ENCODE measurements at places on chromosomes 5 and 9.
A peak's percentile ranks its signal among the peaks of the same experiment; 100 is the strongest.

DNA sequence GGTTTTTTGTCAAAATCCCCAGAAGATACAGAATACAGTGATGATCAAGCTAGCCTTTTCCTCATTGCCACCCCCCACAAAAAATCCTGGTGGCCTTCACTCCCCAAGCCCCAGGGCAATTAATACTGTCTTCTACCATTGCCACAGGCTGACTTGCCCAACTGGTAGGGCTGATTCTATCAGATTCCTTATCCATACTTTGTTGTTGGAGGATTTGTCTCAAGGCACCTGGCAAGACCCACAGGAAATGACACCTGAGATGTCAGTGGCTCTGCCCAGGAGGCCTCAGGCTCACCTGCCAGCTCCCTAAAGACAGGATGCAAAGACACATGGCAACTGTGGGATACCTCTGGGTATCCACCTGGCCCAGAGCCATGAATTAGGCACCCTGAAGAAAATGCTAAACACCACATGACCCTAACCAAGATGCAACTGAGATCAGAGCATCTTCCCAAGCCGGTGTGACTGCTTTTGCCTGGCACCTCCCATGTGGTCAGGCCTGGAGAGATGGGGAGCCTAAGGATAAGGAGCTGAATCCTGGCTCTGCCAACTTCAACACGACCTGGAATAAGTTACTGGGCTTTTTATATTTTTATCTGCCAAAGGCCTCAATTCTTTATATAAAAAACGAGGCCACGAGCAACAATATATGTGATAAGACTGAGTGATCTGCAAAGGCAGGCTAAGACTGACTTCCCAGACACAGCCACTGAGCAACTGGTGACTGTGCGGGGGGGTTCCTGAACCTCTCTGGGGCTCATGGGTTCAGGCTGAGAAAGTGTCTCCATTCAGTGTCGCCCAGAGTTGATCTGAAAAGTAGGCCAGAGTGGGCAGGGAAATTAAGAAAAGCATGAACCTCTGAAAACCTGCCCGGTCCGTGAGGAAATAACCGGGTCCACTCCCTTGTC lies 944 bp downstream of the ATOX1 start:
- DNase-seq, result peak; percentile 14

DNA sequence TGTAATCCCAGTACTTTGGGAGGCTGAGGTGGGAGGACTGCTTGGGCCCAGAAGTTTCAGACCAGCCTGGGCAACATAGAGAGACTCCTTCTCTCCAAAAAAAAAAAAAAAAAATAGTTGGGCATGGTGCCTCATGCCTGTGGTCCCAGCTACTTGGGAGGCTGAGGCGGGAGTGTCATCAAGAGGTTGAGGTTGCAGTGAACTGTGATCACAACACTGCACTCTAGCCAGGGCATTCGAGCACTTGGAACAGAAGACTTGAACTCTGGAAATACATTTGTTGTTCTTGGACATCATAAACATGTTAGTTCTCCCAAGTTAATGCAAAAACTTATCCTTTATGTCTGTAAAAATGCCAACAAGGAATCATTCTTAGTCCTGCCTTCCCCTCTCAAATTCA lies 29.6 kb downstream of the EHMT1 start:
- no peak for DNase-seq

DNA sequence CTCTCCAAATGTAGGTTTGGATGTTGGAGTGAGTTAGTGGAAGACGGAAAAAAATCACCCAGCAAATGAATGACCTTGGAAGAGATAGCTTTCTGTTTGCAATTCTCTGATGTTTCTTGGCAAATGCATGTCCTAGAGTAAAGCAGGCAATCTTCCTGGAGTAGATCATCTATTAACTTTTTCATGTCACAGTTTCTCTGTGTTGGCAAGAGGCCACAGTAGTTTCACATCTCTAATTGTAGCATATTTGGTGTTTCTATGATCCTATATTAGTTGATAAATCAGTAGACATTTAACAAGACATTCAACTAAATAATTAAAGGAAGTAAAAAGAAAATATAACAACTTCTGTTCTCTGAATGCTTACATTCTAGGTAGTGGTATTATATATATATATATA lies 138.2 kb upstream of the MINAR2 start:
- no peak for DNase-seq

DNA sequence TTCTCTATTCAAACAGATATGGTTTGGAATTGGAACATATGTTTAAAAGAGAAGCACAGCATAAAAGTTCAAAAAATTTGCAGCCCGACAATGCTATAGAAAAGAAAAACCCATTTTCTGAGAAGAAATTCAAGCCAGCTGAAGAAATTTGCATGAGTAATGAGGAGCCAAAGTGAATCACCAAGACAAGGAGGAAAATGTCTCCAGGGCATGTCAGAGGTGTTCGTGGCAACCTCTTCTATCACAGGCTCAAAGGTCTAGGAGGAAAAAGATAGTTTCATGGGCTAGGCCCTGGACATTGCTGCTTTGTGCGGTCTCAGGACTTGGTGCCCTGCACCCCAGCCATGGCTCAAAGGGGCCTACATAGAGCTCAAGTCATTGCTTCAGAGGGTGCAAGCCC lies 134.8 kb upstream of the ADAMTS16 start:
- no peak for DNase-seq

- DNase-seq, result no peak
Measured at GRCh38 chr5:52738095-52738506, 49.6 kb upstream of the ITGA1 start.

DNA sequence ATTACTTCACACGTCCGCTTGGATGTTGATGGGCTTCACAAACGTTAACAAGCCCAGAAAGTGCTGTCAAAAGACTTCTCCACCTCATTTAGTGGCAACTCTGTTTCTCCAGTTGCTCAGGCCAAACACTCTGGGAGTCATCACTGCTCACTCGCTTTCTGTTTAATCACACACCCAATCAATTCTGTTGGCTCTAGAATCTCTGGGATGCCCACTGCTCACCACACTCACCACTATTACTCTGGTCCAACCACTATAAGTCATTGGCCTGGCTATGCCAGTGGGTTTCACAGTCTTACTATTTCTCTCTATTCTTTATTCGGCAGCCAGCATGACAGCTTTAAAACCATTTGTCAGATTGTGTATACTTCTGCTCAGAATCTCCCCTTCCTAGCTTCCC lies 163.5 kb downstream of the KDM4C start:
- no peak for DNase-seq

GRCh38 chr5:167156446-167156845 lies 1135.0 kb upstream of the WWC1 start:
- DNase-seq, result no peak

- DNase-seq, result peak; percentile 60
Measured at GRCh38 chr5:7897014-7897600, 28.2 kb downstream of the MTRR start.

GRCh38 chr9:82989929-82990328 lies 73.0 kb downstream of the RASEF start:
- DNase-seq, result no peak

DNA sequence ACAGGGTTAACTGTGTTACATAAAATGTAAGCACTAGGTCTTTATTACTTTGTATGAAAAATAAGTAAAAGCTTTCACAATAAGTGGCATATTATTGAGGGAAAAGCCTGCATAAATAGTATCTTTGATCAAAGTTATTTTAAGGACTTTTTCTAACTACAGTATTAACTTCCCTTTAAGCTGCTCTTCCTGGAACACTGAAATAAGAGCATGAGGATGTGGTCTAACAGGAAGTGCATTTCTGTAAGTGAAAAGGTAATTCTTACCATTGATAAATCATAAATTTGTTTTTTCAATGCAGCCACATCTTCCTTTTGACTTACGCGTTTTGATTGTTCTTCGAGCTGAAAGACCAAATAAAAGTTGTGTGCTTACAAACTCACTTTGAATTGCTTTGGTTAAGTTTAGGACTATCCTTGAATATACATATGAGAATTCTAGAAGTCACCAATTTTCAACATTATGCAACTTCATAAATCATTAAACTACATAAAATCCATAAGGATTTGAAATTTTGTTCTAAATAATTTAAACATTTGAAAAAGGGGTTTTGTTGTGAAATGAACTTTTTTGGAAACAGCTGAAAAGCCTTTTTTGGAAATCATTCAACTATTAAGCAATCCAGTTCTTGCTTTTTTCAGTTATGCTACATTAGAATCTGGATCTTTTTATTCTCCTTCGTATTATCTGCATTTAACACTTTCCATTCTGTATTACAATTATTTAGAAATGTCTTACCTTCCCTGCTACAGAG lies 50.6 kb downstream of the RASEF start:
- no peak for DNase-seq

- DNase-seq, result no peak
Measured at GRCh38 chr5:142421621-142422397, 97.0 kb upstream of the SPRY4 start.

GRCh38 chr9:81317223-81317622 lies 372.1 kb downstream of the TLE1 start:
- DNase-seq, result no peak

DNA sequence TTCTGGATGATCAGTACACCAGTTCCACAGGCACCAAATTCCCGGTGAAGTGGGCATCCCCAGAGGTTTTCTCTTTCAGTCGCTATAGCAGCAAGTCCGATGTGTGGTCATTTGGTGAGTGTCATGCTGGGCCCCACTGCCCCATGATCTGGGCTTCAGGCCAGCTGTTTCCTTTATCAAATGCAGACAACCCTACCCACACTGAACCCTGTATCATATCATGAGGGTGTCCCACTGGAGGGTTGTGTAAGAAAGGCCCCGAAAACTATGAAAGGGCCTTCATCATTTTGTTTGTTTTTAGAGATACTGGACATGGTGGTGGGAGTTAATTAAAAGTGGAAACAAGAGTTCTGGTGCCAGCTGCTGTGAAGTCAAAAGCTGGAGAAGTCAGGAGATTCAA lies 20.0 kb upstream of the CYFIP2 start:
- DNase-seq, result no peak

- DNase-seq, result no peak
Measured at GRCh38 chr5:131212471-131213021, 41.8 kb downstream of the LYRM7 start.

- DNase-seq, result no peak
Measured at GRCh38 chr5:74717596-74717995, 32.6 kb downstream of the HEXB start.

- no peak for DNase-seq
Measured at GRCh38 chr9:127974769-127975261, 6.0 kb downstream of the EEIG1 start.

DNA sequence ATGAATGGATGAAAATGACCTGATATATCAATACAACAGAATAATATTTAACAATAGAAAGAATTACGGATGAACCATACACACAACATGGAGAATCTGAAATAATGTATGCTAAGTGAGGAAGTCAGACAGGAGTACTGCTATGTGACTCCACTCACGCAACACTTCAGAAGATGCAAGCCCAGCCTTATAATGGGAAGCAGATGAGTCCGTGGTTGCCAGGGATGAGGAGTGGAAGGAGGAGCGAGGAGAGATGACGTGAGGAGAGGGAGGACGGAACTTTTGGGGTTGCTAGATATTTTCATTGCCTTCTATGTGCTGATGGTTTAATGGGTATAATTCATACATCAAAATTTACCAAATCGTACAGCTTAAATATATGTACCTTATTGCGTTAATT lies 55.4 kb upstream of the ERCC6L2 start:
- no peak for DNase-seq

GRCh38 chr5:67659288-67659687 lies 462.7 kb upstream of the CD180 start:
- no peak for DNase-seq
